Left lung (tissue), 14 donors: ENCODE measurements at places on chromosomes 5 and 9. TPM values are rescaled to one million over a fixed set of nuclear protein-coding genes. Genes with fewer than 3 reads are reported as not detected.

Gene FAM153A
- polyA plus RNA-seq: 0.59 TPM

Gene STK10
- 21.4 TPM for polyA plus RNA-seq

Gene DMRTA1
- 2.7 TPM for polyA plus RNA-seq

Gene UGT3A1
- 0.38 TPM for polyA plus RNA-seq

Gene ARL14EPL
- not detected for polyA plus RNA-seq

Gene ADRB2
- 0.70 TPM for polyA plus RNA-seq
